ENCODE measurements at places on chromosomes 3 and 15.

GRCh38 chr3:31105438-31106077 lies 211.1 kb upstream of the GADL1 start:
- DNase-seq = peak; percentile 82

DNA sequence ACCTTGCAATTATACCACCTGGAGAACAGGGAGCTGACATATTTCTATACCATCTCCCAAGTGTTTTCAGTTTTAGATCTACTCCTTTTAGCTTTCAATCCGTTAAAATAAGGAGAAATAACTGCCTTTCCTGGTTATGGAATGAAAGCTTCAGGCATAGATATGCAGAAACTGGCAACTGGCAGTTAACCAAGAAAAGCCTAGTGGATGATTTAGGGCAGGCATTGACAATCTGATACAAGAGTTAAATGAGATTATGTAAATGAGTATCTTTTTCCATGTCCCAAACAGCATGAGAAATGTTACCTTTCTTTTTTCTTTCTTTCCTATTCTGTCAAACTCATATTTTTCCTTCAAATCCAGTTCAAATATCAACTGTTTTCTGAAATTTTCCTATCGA lies 689.1 kb upstream of the DPPA4 start:
- DNase-seq = no peak

DNA sequence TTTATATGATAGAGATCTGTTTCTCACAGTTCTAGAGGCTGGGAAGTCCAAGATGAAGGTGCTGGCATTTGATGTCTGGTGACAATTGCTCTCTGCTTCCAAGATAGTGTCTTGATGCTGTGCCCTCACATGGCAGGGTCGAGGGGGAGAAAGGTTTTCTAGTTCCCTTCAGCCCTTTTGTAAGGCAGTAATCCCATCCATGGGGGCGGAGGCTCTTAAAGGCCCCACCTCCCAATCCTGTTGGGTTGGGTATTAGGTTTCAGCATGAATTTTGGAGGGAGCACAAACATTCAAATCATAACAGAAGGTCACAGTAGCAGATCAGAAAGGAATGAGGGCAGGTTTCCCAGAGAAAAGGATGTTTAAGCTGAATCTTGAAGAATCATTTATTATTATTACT lies 601.7 kb upstream of the ZNF717 start:
- DNase-seq = no peak

- peak; percentile 79 for DNase-seq
Observed at GRCh38 chr3:159619341-159619885, 369.2 kb upstream of the IL12A start.

GRCh38 chr3:156498307-156498706 lies 56.6 kb downstream of the SSR3 start:
- DNase-seq = no peak

GRCh38 chr3:156820692-156821080 lies 5.5 kb upstream of the LEKR1 start:
- no peak for DNase-seq

GRCh38 chr3:31226346-31226745 lies 306.4 kb upstream of the STT3B start:
- no peak for DNase-seq

- DNase-seq = peak; percentile 63
Observed at GRCh38 chr3:137121704-137122314, 164.0 kb downstream of the IL20RB start.

Data from cardiac fibroblast (primary cell).